ENCODE measurements at places on chromosomes 11 and 22.

DNA sequence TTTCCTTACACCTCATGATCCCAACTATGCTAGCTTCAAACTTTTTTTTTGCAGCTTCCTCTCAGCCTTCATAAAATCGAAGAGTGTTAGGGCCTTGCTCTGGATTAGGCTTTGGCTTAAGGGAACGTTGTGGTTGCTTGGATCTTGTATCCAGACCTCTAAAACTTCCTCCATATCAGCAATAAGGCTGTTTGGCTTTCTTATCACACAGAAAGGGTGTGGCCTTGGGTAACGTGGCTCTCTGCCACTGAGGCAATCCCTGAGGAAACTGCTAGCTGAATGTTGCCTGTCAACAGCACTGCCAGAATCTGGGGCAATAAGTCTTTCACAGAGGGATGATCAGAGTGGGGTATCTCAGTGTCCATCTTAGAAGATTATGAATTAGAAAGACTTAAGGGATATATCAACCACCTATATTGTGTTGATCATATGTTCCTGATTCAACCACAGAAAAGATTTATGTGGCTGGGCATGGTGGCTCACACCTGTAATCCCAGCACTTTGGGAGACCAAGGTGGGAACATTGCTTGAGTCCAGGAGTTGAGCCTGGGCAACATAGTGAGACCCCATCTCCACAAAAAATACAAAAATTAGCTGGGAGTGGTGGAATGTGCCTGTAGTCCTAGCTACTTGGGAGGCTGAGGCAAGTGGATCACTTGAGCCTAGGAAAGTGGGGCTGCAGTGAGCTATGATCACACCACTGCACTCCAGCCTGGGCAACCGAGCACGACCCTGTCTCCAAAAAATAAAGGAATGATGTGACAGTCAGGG lies 12.5 kb upstream of the CUL5 start:
- no peak for DNase-seq

DNA sequence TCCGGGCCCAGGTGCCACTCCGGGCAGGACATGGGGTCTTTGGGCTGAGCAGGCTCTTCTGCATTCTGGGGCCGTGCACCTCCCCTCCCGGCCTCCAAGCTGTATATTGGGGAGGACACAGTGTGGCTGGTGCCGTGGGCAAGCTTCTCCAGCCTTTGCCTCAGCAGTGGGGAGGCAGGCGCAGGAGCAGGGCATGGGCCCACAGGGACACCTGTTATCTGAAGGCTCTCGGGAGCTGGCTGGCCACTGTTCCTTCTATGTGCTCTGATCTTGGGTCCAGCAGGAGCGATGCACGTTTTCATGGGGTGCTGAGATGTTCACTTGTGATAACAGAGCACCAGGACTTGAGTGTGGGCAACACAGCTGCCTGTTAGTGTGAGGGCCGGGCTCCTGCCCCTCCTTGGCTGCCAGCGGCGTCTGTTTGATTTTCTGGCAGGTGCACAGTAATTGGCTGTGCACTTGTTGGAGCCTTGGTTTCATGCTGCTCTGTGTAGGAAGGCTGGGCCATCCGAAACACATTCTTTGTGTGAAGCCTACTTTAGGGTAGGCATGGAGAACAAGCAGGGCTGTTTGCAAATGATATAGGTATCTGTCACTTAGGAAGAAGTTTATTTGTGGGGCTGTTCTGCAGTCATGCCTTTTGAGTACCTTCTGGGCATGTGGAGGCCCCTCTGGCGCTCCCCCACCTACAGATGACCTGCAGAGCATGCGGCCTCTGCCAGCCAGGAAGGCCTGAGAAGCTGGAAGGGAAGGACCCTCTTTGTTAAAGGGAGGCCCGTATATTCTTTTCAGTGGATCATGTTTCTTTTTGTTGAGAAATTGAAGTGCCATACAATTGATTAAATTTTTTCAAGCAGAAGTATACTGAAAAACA lies 201.5 kb downstream of the TBC1D22A start:
- DNase-seq, result no peak

DNA sequence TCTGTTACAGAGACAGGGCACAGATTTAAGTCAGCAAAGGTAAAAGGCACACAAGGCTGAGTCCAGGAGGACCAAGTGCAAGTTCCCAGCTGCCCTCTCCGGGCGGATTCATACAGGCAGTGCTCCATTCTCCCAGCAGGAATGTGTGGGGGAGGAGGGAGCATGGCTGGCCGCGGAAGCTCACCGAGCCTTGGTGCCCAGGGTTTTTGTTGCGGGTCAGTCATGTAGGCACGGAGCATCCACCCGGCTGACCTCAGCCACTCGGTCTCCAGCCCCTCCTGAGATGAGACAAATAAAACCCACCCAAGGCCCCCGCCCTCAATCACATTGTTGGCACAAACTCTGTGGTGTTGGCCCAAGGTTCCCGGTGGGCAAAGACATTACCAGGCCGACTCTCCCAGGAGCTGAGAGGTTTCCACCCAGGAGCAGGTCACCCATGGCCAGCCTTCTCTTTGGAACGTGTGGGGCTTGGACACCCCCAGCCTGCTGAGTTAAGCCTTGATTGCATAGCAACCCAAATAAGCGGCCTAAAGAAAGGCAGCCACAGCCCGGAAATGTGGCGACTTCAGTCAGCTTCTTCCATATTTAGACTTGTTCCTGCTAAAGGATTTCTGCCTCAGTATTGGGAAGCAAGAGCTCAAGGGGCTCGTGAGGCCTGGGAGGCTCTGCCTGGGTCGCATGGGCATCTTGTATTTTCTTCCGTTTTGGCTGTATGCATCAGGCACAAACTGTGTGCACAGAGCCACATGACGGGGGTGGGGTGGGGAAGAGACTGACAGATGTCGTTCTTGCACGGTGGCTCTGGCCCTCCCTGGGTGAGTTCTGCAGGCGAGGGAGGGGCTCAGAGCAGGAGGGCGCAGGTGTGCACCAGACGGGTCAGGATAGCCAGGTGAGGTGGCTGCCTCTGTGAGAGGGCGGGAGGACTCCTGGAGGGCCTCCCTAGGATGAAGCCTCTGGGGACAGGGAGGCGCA lies 63.0 kb downstream of the ARHGAP8 start:
- no peak for DNase-seq

GRCh38 chr22:49064836-49065235 lies 762.8 kb downstream of the BRD1 start:
- no peak for DNase-seq

GRCh38 chr11:69380921-69381581 lies 87.1 kb downstream of the MYEOV start:
- DNase-seq, result no peak

DNA sequence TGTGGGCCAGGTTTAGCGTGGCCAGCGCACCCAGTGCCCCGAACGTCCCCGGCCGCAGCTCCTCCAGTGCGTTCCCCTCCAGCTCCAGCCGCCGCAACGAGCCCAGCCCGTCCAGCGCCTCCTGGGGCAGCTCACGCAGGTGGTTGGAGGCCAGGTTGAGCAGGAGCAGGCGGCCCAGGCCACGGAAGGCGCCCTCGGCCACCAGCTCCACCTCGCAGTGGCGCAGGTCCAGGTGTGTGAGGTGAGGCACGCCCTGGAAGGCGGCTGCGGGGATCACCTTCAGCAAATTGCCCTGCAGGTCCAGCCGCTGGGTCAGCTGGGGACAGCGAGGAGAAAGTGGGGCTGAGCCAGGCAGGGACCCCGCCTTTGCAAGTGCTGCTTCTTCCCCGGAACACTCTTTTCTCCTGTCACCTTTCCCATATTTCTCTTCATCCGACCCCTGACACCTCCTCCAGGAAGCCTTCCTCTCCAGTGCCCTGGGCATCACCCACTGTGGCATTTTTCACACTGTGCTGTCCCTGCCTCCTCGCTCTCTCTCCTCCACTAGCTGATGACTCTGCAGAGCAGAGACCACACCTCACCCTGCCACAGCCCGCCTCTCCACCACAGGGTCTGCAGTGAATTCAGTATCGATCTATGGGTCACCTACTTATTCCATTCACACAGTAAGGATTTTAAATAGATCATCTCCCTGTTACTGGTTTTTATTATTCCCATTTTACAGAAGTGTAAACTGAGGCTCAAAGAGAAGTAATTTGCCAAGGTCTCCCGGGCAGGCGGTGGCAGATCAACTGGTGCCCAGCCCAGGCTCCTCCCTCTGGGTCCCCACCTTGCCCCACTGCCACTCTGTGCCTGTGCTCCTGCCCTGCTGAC lies 1.9 kb downstream of the CHADL start:
- DNase-seq, result no peak

- no peak for DNase-seq
Observed at GRCh38 chr11:19275496-19275895, 34.8 kb upstream of the E2F8 start.

DNA sequence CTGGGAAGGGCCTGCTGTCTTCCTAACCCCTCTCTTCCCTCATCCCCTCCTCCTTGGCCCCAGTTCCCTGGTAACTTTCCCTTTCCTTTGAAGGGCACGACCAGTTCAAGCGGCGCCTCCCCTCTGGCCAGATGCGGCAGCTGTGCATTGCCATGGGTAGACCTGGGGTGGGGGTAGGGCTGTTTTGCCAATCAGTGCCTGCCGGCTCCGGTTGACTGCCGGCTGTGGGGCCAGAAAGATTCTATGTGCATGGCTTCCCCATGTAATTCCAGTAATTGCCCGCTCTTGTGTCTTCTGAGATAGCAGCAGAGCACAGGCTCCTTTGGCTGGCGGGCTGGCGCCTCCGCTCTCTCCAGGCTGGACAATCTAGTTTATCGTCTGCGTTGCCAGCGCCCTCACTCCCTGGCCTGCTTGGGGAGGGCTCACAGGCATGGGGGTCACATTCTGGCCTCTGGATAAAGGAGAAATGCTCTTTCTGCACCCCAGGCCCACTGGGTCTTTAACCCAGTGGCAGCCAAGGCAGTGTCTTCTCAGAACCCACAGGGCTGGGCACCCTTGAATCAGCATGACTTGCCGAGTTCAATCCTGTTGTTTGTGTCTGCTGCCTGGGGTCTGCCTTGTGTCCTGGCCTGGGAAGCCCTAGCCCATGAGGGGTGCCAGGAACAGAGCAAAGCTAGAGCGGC lies 9.4 kb downstream of the SIDT2 start:
- no peak for DNase-seq

GRCh38 chr11:71395774-71396173 lies 52.4 kb downstream of the DHCR7 start:
- no peak for DNase-seq

DNA sequence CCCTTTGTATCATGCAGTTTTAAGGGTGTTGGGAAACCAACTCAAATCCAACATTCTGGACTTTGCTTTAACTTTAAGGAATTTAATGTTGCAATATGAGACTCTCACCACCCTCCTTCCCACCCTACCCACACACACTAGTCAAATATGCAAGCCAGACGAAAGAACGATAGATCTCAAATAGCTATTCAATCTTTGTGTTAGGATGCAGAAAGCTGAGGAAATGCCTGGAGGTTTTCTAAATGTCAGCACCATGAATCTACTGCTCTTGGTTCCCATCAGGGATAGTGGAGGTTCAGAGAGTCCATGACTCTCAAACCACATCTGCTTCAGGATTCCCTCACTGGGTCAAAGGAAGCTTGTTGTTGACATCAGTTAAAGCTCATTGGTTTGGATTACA lies 33.7 kb downstream of the EXPH5 start:
- no peak for DNase-seq

GRCh38 chr22:50684986-50685385 lies 12.4 kb downstream of the SHANK3 start:
- DNase-seq, result no peak

- no peak for DNase-seq
Observed at GRCh38 chr11:113376156-113376555, 11.4 kb upstream of the ANKK1 start.

DNA sequence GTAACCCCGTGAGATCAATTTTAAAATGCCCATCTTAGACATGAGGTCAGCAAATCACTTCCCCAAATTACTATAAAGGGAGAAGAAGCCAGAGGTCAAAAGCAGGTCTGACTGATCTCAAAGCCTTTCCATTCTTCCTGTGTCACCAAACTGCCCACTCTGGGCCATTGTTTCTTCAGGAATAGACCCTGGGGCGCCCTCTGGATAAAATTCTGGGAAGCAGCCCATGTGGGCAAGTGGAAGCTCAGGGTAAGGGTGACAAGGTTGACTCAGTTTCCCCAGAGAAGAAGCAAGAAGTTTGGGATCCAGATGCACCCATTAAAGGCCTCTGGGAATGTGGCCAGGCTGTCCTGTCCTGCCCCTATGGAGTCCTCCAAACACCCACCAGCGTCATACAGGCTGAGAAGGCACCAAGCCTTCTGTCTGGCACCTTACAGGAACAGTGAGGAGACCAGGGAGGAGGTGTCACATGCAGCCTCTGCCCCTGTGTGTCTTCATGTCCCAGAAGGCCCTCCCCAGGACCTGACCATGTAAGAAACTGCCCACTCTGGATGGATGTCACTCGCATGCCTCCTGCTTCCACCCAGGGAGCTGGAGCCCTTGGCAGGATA lies 50.1 kb downstream of the CHST1 start:
- DNase-seq, result no peak

GRCh38 chr22:20173772-20174171 lies 22.9 kb upstream of the CCDC188 start:
- no peak for DNase-seq

- no peak for DNase-seq
Observed at GRCh38 chr11:118126082-118126838, 26.4 kb downstream of the SCN4B start.

DNA sequence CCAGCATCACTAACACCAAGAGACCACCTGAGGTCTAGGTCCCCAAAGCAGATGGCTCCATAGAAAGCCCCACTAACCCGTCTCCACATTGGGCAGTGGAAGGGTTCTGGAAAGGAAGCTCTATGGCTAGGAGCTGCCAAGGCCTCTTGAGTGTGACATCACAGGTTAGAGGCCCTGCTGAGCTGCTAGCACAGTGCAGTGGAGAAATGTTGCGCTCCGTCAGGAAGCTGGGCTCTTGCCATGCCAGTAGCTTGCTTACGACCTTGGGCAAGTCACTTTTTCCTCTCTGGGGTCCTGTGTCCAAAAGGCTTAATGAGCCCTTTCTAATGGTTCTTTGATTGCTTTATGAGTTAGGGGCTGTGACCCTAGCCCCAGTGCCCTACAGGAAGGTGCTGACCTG lies 10.6 kb downstream of the PIK3IP1 start:
- DNase-seq, result no peak

DNA sequence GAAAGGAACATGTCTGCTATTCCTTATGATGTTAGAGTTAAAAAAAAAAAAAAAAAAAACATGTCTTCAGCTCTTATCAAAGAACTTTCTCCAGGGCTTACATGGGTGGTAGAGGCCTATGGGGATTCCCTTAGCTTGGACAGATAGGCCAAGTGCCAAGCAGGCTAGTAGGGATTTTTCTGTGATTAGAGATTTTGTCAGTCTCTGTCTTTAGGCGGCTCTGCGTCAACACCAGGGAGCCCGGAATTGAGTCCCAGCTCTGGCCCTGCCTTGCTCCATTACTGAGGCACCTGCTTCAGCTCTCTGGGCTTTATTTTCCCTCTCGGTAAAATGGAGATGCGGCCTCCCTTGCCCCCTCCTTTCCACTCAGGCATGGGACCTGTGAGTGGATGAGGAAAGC lies 13.1 kb downstream of the CRY2 start:
- no peak for DNase-seq

GRCh38 chr11:60941371-60942119 lies 10.4 kb downstream of the SLC15A3 start:
- no peak for DNase-seq

GRCh38 chr11:69992943-69993694 lies 85.0 kb upstream of the ANO1 start:
- DNase-seq, result no peak

- DNase-seq, result no peak
Observed at GRCh38 chr11:73467505-73467904, 91.3 kb downstream of the RELT start.
